Activated CD4-positive, alpha-beta T cell treated with anti-CD3 and anti-CD28 coated beads for 36 hours (primary cell): ENCODE measurements at places on chromosomes 7 and 10. TPM values are rescaled to one million over a fixed set of nuclear protein-coding genes. Genes with fewer than 3 reads are reported as not detected.
A peak's percentile ranks its signal among the peaks of the same experiment; 100 is the strongest.

- no peak for DNase-seq
These were observed 347.3 kb upstream of the NPVF start for GRCh38 chr7:25575634-25576033.

- no peak for DNase-seq
These were observed 64.7 kb downstream of the NOD1 start for GRCh38 chr7:30413864-30414263.

DNA sequence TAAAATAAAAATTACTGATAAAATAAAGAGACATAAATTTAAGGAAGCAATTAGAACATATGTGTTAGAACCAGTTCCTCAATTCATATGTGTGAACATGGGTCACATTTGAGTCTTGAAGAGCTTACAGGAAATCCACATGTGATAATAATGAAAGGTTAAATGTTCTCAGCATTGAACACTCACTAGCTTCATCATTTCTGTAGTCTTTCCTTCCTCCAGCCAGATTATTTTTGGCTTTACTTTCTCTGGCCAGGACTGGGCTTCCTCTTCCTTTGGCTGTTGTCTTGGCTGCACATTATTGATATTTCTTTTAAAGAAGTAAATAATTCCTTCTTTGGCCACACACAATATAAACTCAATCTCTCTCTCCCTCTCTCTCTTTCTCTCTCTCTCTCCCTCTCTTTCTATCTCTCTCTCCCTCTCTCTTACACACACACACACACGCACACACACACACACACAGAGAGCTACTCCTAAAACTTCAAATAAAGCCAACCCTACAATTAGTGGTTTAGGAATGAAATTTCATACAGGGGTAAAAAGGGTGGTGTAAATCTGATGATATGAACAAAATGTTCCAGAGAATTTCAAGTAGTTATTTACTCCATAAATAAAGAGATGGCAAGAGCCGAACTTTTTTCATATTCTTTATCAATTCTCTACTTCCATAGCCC, 171.2 kb downstream of the REEP3 start:
- DNase-seq = no peak

DNA sequence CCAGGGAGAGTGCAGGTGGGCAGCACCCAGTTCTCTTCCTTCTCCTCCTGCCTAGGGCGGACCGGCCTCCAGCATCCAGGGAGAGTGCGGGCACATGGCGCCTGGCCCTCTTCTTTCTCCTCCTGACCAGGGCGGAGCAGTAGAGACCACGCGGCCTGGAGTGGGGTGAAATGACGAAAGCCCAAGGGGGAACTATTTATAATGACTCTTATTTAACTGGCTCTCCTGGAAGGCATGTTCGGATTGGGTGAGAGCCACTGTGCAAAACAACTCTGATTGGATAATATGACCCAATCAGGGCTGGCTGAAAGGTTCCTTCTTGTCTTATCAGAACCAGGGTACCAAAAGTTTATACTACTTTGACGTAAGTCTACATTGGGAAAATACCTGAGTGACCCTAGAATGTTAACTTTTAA, 63.1 kb downstream of the ZNF37A start:
- no peak for DNase-seq

GRCh38 chr10:70943249-70943648, 54.9 kb upstream of the PCBD1 start:
- no peak for DNase-seq

DNA sequence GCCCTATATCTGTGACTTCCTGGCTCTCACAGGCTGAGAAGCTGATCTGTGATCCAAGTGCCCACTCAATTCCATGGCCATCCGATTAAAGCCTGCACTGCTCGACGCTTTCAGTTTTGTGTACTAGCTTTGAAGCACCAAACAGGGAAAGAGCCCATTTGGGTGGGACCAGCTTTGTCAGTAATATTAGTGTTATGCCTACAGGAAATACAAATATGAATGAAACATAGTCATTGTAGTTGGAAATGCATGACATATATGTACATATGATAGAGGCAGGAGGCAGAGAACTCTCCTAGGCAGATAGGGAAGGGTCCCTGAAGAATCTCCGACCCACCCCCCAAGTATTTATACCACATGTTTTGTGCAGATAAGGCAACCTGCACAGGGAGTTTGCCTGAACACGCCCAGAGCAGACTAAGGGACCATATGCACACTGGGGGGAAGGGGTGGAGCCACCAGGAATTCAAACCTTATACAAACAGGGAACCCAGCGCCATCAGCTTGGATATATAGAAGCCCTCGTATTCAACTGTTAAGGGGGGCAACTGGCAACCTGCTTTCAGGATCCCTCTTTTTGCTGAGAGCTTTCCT, 653.2 kb downstream of the PARD3 start:
- DNase-seq = no peak

GRCh38 chr7:41874201-41874785, 171.4 kb upstream of the INHBA start:
- DNase-seq = no peak

- DNase-seq = no peak
These were observed 269.2 kb downstream of the RNLS start for GRCh38 chr10:88313878-88314277.

- no peak for DNase-seq
These were observed 181.1 kb upstream of the ASAH2 start for GRCh38 chr10:50432211-50433009.

- DNase-seq = no peak
These were observed 18.8 kb downstream of the MRPS24 start for GRCh38 chr7:43850348-43851116.

GRCh38 chr7:211715-212058, 19.3 kb downstream of the FAM20C start:
- DNase-seq = no peak

DNA sequence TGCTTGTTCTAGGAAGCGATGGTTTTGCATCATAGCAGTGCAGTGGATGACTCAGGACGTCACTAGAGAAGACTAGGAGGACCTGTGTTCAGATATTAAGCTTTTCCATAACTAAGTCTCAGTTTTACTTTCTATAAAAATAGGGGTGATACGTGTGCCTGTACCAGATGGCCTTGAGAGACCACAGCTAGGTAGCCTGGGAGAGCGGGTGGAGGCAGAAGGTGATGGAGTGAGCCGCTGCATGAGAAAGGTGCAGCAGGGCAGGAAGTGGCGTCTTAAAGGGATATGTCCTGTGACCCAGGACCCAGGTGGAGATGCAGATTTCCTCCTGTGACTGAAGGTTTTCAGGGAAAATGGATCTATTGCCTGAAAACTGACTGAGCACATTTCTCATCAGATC, 304.9 kb downstream of the CDC14C start:
- no peak for DNase-seq

DNA sequence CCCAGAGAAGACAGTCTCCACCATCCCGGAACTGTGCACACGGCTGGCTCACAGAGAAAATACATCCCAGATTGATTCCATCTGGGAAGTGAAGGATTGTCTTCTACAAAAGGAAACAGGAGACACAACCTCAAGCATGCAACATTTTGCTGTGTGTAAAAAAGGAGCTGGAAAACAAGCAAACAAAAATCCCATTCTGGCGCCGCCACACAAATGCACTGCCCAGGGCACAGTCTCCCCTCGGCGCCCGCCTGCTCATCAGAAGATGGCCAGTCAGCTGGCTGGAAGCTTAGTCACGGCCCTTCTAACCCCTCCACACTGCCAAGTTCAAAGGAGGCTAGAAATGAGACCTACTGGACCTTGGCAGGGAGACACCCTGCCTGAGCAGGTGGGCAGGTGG, 14.1 kb upstream of the CYTH3 start:
- no peak for DNase-seq

GRCh38 chr10:131017566-131018285, 293.8 kb downstream of the TCERG1L start:
- DNase-seq = no peak

- DNase-seq = peak; percentile 72
These were observed 4.5 kb downstream of the STAM start for GRCh38 chr10:17648243-17649035.

DNA sequence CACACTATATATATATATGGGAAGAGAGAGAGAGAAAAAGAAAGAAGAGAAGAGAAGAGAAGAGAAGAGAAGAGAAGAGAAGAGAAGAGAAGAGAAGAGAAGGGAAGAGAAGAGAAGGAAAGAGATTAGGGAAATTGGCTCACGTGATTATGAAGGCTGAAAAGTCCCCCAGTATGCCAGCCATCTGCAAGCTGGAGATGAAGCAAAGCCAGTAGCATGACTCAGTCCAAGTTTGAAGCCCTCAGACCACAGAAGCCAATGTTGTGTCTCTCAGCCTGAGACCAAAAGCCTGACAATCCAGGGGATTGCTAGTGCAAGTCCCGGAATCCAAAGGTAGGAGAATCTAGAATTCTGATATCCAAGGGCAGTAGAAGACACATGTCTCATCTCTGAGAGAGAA, 206.3 kb upstream of the PRSS1 start:
- no peak for DNase-seq

GRCh38 chr7:8232999-8233847, 28.7 kb downstream of the ICA1 start:
- peak; percentile 30 for DNase-seq

- DNase-seq = no peak
These were observed 133.8 kb downstream of the CPEB3 start for GRCh38 chr10:92156874-92157773.

- DNase-seq = no peak
These were observed 5.3 kb downstream of the ATP5MF start for GRCh38 chr7:99460651-99461050.

DNA sequence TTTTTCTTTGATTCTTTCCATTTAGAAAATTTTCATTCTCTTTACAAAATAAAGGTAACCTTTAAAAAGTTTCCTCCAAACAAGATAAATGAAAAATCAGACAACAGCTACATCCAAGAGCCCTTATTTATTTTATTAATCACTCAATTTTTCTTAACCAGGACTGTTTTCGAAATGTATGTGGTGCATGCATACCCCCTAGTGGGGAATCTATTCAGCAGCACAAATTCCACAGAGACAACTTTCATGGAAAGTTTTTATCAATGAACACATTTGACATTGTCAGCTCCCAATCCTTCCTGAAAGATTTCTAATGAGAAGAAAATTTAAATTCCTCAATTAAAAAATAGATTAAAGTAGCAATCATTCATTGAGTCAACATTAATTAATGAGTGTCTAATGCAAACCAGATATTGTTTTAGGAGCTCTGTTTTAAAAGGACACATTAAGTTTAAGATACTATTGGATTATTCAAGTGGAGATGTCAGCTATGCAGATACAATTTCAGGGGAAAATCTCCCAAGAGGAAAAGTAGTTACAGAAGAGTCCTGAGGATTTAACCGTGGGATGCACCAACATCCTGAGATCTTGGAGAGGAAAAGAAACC, 5.2 kb upstream of the HTR7 start:
- DNase-seq = no peak

- no peak for DNase-seq
These were observed 51.8 kb downstream of the SUGCT start for GRCh38 chr7:40186586-40186985.

DNA sequence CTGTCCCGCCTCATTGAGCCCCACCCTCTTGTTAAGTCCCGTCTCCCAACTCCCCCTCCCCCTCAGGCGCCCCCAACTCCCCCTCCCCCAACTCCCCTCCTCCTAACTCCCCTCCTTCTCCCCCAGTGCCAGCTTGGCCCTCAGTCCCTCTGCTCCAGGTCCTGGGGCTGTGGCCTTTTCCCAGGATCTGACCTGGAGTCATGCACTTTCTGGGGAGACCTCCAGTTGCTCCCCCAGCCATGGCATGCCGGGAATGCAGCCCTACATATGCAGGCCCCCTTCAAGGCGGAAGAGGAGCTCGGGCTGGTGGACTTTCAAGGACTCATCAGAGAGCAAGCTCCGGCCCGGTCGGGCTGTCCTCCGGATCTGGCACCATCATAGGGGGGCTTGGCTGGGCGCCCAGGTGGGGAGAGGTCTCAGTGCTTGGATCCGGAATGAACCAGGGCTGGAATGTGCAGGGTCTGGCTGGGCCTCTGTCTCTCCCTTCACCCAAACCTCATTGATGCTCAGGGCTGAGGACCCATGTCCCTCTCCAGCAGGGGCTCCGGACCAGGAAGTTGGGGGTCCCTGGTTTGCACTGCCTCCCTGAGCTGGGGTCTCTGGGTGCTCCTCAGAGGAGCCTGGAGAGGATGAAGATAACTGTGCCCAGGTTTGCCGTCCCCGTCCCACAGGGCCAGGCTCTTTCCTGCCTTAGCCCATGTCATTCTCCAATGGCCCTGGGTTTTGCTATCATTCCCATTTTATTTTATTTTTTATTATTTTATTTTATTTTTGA, 41.1 kb downstream of the TMEM270 start:
- no peak for DNase-seq

DNA sequence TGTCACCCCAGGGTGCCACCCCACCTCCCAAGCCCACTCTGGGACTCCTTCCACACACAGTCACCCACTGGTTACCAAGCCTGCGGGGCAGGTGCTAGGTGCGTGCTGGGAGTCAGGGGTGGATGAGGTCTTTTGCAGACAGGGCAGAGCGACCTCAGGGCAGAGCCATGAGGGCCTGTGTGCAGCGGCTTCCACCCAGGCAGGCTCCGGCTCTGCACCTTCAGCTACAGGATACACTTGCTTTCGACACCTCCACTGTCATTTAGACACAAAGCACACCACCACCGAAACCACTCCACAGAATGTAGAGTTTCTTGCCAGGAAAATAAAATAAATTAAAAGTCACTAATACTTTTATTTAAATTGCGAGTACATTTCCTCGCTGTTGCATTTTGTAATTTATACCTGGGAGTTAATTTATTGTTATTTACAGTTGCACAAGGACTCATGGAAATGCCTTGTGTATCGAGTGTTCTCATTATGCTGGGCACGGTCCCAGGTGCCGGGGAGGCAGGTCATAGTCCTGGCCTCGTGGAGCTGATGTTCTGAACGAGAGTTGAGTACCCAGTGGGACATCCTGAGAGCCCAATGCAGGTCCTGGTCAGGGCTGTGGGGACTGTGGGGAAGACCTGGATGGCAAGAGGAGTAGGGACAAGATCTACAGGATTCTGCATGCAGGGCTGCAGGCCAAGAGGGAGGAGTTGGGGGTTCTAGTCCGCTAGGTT, 127.8 kb downstream of the CUX1 start:
- DNase-seq = no peak

- DNase-seq = no peak
These were observed 128.3 kb upstream of the MKI67 start for GRCh38 chr10:128254476-128254875.

- no peak for DNase-seq
These were observed 150.2 kb downstream of the SEC23IP start for GRCh38 chr10:120042705-120043104.

GRCh38 chr10:26721561-26721960, 24.1 kb downstream of the PDSS1 start:
- DNase-seq = peak; percentile 63

GRCh38 chr10:98030093-98030821, at the start of gene CRTAC1:
Gene CRTAC1, minus strand, starts transcription at chr10:98030621. Its CDS starts 149 bp downstream, at chr10:98030472.
- DNase-seq = peak; percentile 28

- DNase-seq = no peak
These were observed 73.5 kb downstream of the ANKIB1 start for GRCh38 chr7:92319243-92319642.

- DNase-seq = no peak
These were observed 141.4 kb upstream of the DGKB start for GRCh38 chr7:15043931-15044330.

Gene ARMC3
- total RNA-seq = not detected

Gene CELF2
- 119 TPM for total RNA-seq

Gene EMX2
- total RNA-seq = not detected

Gene FFAR4
- total RNA-seq = not detected

Gene NPFFR1
- total RNA-seq = not detected

Gene KNDC1
- total RNA-seq = not detected

Gene AKR1C2
- not detected for total RNA-seq

Gene ALDH18A1
- 120 TPM for total RNA-seq

Gene NEUROD6
- total RNA-seq = not detected

Gene JCAD
- total RNA-seq = not detected

Gene EZH2
- total RNA-seq = 126 TPM

Gene TMEM229A
- total RNA-seq = not detected

Gene PTF1A
- total RNA-seq = not detected
